ENCODE measurements at places on chromosomes 6 and 20. TPM values are rescaled to one million over a fixed set of nuclear protein-coding genes. Genes with fewer than 3 reads are reported as not detected.

DNA sequence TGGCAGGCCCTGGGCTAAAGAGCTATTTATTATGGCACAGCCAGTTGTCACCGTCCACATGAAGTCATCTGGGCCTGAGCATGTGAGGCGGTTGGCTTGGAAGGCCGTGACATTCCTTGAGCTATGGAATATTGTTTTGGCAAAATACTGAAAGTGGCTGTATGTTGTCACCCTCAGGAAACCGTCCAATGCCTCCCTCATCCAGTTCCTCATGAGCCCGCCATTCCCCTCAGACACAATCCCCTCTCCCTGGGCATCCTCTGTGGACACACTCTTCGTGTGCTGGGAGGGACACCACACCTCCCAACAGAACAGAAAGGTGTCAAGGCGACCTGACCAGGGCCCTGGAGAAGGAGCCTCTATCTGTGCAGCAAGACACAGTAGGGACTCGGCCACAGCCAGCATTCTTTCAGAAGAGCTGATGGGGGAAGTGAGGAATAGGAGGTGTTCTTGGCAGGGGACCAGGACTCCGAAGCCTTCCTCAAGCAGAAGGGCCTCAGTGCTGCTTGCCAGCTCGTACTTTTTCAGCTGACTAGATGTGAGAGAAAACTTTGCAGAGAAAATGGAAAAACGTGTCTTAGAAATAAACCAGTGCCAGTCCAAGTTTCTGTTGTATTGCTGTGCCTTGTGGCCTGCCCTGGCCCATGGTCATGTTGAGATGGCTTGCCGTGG lies 120.5 kb downstream of the SOD2 start:
- no peak for DNase-seq

- DNase-seq = no peak
Measured at GRCh38 chr6:37456816-37457560, 24.0 kb downstream of the CMTR1 start.

- DNase-seq = no peak
Measured at GRCh38 chr6:19413323-19413722, 423.8 kb upstream of the ID4 start.

DNA sequence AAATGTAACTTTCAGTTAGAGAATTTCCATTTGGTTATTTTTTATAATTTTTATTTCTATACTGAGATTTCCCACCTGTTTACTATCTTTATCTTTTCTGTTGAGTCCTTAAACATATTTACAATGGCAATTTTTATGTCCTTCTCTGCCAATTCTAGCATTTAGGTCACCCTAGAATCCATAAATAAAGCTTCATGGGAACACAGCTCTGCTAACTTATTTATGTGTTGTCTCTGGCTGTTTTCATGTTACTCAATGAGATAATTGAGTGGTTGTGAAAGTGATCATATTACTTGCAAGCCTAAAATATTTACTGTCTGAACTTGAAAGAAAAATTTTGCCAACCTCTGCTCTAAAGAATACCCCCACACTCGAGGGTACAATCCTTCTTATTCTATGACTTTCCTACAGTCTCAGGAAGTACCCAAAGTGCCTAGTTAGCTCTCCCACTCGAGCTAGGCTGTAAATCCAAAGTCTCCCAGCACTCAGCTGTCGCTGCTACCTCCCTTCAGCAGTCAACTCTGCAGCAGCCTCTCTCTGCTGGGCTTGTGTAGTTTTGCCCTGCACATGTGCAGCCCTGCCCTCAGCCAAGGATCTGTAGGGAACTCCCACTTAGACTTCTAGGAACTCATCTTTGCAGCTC lies 53.5 kb upstream of the GCLC start:
- DNase-seq = no peak

GRCh38 chr20:52361650-52362049 lies 170.1 kb upstream of the ZFP64 start:
- DNase-seq = no peak

DNA sequence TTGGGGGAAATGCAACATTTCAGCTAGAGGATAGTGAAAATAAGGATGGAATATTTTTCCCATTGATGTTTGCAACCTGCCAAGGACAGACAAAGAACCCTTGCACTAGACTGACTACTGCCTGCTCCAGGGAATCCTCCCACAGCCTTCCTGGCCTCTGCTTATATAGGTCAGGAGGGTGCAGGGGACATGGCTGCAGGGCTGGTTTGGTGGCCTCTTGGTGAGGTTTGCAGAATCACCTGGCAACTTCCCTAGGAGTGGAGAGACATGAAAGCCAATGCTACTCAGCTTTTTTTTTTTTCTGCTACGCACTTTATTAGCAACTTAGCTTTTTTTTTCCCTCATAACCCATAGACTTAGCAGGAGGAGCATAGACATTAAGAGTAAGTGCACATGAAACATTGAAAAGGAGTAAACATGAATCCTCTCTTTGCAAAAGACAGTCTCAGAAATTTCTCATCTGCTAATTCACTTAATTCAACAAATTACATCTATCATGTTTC lies 39.8 kb upstream of the CDYL start:
- DNase-seq = no peak

- DNase-seq = no peak
Measured at GRCh38 chr6:26554447-26554696, 16.2 kb downstream of the HMGN4 start.

DNA sequence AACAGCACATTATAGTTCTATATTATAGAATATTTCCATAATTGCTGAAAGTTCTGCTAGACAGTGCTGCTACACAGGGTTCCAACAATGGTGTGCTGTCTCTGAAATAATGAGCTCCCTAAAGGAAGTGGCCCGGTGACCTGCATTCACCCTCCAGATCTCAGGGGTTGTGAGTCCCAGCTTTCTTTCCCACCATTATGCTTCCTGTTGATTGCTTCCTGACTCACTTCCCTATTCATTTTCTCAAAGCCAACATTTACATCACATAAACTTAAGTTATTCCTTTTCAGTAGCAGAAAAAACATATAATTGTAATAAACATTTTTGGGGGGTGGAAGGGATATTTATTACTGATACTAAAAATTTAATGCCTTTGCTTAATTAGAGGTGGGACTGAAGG lies 12.9 kb upstream of the CCN6 start:
- no peak for DNase-seq

GRCh38 chr6:39225543-39225942 lies 3.7 kb downstream of the KCNK5 start:
- DNase-seq = no peak

- no peak for DNase-seq
Measured at GRCh38 chr6:169158691-169159090, 95.0 kb downstream of the THBS2 start.

- DNase-seq = no peak
Measured at GRCh38 chr6:7343546-7344475, 30.8 kb upstream of the SSR1 start.

- DNase-seq = no peak
Measured at GRCh38 chr6:132414761-132415160, 13.5 kb upstream of the MOXD1 start.

DNA sequence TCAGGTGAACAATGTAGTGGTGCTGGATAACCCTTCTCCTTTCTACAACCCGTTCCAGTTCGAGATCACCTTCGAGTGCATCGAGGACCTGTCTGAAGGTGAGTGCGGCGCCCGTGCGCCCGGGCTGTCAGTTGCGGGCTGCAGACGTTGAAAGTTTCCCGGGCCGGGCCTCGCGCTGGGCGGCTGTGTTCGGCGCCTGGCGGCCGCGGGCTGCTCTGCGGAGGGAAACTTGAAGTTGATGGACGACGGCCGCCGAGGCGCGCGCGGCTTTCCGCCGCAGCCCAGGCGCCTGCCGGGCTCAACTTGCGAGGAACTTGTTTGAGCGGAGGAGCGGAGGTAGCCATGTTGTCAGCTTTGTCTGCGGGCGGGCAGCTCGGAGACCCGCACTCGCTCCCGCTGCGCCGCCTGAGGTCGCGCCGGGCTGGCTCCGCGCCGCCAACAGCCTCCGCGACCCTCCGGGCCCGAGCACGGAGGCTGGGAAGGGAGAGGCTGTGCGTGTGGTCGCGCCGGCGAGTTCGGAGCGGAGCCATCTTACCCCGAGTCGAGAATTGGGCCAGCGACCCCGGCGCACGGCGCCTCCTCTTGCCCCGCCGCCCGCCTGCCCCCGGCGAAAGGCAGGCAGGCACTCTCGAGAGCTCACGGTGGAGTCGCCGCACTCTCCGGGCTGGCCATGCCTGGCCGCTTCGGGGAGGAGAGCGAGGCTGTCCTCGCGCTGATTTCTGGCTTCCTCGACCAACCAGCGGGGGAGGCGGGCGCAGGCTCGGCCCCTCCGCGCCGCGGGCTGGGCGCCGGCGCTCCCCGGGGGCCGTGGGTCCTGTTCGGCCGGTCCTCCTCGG lies 691 bp downstream of the ASF1A start:
- peak; percentile 52 for DNase-seq

GRCh38 chr6:109515781-109516409 lies 32.9 kb upstream of the ZBTB24 start:
- DNase-seq = no peak

DNA sequence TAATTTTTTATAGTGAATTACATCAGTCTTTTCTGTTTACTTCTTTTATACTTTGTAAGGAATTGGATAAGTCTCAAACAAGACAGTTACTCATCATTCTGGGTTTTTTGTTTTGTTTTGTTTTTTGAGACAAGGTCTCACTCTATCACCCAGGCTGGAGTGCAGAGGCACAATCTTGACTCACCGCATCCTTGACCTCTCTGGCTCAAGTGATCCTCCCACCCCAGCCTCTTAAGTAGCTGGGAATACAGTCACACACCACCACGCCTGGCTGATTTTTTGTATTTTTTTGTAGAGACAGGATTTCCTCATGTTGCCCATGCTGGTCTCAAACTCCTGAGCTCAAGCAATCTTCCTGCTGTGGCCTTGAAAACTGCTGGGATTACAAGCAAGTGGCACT lies 524.3 kb downstream of the EYS start:
- no peak for DNase-seq

DNA sequence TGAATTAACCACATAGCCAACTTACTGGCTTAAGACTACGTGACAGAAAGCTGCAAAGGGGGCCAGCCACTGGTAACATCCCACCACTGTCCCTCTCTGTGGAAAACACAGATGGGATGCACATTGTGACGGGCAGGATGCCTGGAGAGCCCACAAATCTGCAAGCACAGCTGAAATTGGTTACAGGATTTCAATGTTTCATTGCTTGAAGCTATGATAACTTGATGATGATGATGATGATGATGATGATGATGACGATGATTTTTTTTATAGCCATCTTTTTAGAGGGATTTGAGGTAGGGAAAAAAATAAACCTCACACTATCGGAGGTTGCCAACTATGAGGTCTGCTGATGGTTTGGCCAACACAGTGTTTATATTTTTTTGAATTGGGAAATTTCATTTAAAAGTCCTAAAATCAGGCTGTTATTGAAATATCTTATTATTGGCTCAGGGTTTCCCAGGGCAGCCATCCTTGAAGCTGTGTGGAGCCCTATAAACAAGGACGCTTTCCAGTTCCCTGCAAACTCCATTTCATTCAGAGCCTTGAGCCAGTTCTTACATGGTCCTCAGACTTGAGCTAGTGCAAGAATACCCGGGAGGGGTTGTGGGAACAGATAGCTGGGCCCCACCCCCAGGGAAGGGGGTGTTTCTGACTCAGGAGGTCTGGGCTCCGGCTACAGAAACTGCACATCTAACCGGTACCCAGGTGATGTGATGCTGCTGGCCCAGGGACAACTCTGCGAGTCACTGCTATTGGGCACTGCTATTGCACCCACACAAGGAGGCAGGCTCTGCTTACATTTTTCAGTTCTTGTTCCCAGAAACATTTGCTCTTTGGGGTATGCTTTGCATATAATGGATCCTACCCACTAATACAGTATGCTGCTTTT lies 27.1 kb downstream of the BCAS1 start:
- no peak for DNase-seq

DNA sequence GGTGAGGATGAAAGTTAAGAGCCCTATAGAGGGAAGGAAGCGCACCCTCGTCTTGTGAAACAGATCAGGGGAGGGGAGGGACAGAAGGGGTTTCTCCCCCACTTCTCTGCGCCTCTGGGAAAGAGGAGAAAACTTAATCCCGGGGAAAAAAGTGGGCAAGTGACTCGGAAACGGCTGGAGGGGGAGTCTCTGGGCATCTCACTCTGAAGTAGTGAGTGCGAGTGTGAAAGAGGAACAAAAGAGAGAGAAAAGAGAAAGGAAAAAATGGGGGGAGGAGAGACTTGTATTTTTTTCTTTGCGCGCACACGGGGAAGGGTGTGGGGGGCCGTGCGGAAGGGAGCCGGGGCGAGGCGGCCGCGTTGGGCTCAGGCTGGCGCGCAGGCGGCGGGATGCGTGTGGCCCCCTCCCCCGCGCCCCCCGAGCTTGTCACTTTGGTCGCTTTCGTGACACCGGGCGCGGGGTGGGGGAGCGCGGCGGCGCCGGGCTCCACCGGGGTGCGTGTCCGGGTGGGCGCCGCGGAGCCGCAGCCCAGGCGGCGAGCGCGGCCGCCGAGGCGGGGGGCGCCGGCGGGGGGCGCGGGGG lies 454 bp downstream of the L3MBTL3 start:
- DNase-seq = no peak

DNA sequence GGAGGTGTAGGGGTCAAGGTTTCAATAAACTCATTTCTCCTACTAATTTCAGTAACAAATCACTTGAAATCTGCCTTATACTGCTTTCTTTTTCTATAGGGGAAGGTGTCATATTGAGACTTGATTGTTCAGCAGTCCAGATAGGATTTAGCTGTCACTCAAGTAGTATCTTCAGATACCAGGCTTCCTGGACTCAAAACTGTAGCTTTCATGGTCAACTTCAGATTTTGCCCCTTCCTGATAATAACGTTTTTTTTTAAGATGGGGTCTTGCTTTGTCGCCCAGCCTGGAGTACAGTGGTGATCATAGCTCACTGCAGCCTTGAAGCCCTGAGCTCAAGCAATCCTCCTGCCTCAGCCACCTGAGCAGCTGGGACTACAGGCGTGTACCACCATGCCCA lies 77.8 kb downstream of the JAG1 start:
- DNase-seq = no peak

SIM1 gene
- 0.03 TPM for total RNA-seq

CLIC5 gene
- not detected for total RNA-seq

SLC22A3 gene
- not detected for total RNA-seq

KCNQ5 gene
- total RNA-seq = not detected

TNFRSF6B gene
- not detected for total RNA-seq

TAGAP gene
- not detected for total RNA-seq

MAFB gene
- 0.31 TPM for total RNA-seq

CTCFL gene
- total RNA-seq = 0.03 TPM

SNAP25 gene
- not detected for total RNA-seq

MAP7 gene
- total RNA-seq = not detected

PTGIS gene
- 15.3 TPM for total RNA-seq

E2F1 gene
- 44.2 TPM for total RNA-seq

KCNK16 gene
- not detected for total RNA-seq

MAN1A1 gene
- not detected for total RNA-seq

ASIP gene
- total RNA-seq = not detected
